ENCODE measurements at places on chromosomes 4 and X.

DNA sequence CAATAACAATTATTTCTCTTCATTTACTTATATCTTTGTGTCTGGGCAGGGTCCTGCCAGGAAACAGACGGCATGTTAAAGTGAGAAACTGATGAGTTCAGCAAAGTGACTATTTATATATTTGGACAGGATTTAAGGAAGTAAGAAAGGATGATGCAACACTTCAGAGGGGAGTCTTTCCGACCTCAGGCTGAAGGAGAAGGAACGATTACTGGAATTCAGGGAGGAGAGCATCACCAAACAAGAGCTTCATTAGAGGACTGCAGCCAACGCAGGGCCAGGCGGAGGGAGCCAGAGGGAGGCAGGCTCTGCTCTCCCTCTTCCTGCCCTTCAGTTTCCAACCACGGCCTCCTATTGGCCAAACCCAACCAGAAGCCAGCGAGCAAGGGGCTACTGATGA lies 1.5 kb upstream of the TLR7 start:
- peak; percentile 43 for DNase-seq

- DNase-seq = no peak
These were observed 34.1 kb upstream of the MAN2B2 start for GRCh38 chr4:6540879-6541278.

- no peak for DNase-seq
These were observed 21.0 kb downstream of the SAT1 start for GRCh38 chrX:23803931-23804381.

- no peak for DNase-seq
These were observed 47.7 kb upstream of the SORCS2 start for GRCh38 chr4:7144374-7145290.

DNA sequence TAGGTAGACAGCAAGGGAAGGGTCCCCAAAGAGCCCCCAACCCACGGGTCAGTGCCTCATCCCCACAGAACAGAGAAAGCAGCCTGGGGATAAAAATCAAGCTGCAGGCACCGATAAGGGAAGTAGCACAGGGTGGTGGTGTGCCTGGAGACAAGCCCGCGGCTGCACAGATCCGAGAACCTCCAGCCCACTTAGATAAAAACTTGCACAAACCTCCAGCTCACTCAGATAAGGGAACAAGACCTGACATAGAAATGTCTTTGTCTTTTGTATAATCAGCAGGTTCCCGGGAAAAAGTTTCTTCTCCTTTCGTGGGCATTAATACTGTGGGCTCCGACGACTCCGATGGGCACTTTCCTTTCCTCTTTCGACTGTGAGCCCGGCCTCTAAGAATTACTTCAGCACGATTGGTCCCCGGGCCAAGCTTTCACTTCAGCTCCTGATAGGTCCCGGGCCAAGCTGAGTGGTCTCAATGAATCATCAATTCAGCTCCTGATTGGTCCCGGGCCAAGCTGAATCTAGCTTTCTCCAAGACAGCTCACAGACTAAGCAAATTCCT lies 32.4 kb downstream of the PRDX4 start:
- DNase-seq = peak; percentile 89

DNA sequence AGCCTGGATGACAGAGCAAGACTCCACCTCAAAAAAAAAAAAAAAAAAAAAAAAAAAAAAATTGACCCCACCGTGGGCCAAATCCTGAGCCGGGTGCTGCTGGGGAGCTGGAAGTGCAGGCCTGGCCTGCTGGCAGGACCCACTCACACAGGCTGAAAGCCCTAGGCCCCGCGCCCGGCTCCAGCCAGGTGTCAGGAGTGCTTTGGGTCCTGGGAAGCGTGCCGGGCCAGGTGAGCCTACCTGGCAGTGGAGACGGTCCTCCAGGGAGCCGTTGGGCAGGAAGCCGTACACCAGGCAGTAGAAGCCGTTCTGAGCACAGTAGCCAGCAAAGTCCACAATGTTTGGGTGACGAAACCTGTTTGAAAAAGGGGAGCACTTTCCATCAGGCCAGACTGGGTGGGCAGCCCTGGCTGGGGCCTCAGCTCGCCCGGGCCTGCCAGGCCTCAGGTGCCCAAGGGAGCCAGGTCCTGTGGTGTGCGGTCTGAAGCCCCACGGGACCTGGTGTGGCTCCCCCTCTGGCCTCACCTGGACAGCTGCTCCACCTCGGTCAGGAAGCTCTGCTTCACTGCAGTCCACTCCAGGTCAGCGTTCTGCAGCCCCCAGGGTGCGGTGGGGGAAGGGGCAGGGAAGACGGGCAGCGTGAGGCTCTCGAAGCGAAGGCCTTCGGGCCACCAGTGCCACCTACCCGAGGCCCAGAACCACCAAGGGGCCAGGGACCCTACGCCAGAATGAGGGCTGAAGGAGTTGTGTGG lies 1.8 kb downstream of the IRAK1 start:
- no peak for DNase-seq

DNA sequence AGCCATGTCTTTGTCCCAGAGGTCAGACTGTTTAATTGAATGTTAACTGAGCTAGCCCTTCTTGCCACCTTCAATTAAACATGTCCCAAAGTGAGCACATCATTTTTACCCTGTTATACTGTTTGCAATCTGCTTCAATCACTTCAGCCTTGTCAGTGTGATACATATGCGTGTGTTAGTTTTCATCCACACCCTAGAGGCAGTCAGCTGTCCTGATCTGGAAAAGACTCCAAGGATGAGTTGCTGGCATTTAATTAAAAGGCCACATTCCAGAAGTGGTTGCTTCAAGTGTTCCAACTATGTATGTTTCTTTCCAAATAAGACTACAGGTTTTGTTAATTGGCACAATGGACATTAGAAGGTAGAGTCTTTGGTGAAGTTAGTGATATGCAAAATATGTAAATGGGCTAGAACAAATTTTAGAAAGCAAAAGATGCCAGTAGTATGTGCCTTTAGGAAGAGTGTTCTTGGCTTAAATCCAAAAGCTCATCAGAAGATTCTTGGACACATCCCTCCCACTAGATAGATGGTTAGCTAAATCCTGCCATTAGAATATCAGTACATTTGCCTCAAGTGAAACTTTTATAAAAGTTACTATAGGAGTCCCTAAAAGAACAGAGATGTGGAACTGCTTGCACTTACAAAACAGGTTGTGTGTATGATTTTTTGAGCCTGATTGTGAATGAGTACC lies 79.5 kb upstream of the SLIT2 start:
- DNase-seq = no peak

GRCh38 chr4:98993419-98994071 lies 2.0 kb upstream of the METAP1 start:
- DNase-seq = no peak

- DNase-seq = no peak
These were observed 396.8 kb downstream of the TRAM1L1 start for GRCh38 chr4:116688536-116688935.

DNA sequence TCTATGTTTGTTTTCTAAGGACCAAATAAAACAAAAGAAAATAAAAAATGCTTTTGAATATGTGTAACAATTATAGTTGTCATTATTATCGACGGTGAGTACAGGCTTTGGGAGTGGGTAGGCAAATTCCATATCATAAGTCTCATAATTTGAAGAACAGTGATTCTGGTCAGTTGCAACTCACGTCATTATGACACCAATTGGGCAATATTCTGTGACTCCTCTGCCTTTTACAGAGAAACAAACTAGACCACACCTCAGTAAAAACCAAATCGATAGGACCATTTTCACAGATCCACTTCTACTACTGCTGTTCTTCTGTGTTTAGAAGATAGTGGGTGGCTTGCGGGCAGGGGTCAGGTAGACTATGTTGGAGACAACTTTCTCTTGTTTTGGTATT lies 250.1 kb downstream of the C4orf33 start:
- no peak for DNase-seq

GRCh38 chrX:42273387-42273786 lies 350.0 kb upstream of the CASK start:
- no peak for DNase-seq

GRCh38 chr4:77025643-77026321 lies 50.0 kb downstream of the CCNI start:
- DNase-seq = no peak

GRCh38 chrX:17372052-17372451 lies 2.9 kb upstream of the NHS start:
- DNase-seq = no peak

GRCh38 chr4:173426064-173426463 lies 27.1 kb upstream of the SCRG1 start:
- no peak for DNase-seq

DNA sequence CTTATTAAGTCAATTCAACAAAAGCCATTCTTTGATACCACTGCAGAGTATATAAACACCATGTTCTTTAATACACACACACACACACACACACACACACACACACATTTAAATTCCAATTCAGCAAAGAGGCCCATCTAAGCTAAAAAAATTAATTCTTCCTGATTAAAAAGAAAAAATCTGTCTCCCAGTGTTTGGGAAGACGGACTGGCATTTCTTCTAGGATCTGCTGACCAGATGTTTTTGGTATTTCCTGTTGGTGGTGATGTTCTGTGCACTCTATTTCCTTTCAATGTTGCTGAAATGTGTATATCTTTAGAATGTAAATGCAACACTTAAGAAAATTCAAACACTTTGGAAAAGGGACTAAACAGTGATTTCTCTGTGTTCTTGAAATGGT lies 243.8 kb downstream of the THOC2 start:
- DNase-seq = no peak

- no peak for DNase-seq
These were observed 13.1 kb downstream of the DCHS2 start for GRCh38 chr4:154478547-154478946.

Data from common myeloid progenitor, CD34-positive (primary cell).